Keratinocyte (primary cell): ENCODE measurements at places on chromosomes 3 and 15.

- H3K4me1 ChIP-seq: no peaks in the 10 kb centered on the region
- H3K36me3 ChIP-seq: no peaks in the 10 kb centered on the region
- H3K4me3 ChIP-seq: no peak overlapping the region
- no peak for DNase-seq
- H3K27ac ChIP-seq: no peak overlapping the region
Observed at GRCh38 chr3:64863226-64864212, 175.7 kb upstream of the ADAMTS9 start.

GRCh38 chr15:68061171-68061570, 7.1 kb downstream of the PIAS1 start:
- H3K36me3 ChIP-seq: no peaks in the 10 kb centered on the region
- DNase-seq: no peak
- H3K27me3 ChIP-seq: no peaks in the 10 kb centered on the region
- H3K4me1 ChIP-seq: peaks cover 19% of the 10 kb centered on the region
- no peak overlapping the region for H3K27ac ChIP-seq

- H3K27ac ChIP-seq: no peak overlapping the region
- DNase-seq: no peak
- no peak overlapping the region for H3K4me3 ChIP-seq
Observed at GRCh38 chr3:141796081-141796888, 33.1 kb downstream of the GRK7 start.

GRCh38 chr15:40040293-40040635, 1.3 kb upstream of the SRP14 start:
- H3K4me3 ChIP-seq: peak overlapping the region; percentile 18
- H3K36me3 ChIP-seq: peaks cover 2% of the 10 kb centered on the region
- DNase-seq: no peak
- H3K27ac ChIP-seq: no peak overlapping the region

GRCh38 chr15:80878242-80878866, 99.2 kb downstream of the CEMIP start:
- DNase-seq: no peak
- no peak overlapping the region for H3K4me3 ChIP-seq
- H3K36me3 ChIP-seq: no peaks in the 10 kb centered on the region
- H3K4me1 ChIP-seq: no peaks in the 10 kb centered on the region

DNA sequence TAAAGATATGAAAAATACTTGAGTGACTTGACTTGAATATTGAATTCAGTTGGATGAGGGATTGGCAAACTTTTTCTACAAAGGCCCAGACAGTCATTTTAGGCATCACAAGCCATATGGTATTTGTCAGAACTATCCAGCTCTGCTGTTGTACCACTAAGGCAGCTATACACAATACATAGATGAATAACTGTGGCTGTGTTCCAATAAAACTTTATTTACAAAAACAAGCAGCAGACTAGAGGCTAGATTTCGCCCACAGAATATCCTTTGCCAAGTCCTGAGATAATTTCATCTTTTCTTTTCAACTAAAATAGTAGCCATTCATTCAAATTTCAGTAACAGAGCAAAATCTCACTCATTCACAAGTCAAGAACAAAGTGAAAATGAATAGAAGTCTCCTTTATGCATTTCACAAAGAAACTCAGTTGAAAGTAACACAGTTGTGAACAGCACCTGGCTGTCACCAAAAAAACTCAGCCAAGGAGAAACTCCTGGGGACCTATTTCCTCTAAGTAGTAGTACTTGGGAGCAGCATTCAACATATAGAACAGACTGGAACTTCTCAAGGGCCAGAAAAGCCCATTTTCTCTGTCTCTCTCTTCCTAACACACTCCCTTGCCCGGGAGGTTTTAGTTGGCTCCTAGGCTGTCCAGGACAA, 56.3 kb downstream of the OSBPL10 start:
- H3K27me3 ChIP-seq: no peaks in the 10 kb centered on the region
- no peak overlapping the region for H3K4me3 ChIP-seq
- DNase-seq: no peak
- no peaks in the 10 kb centered on the region for H3K36me3 ChIP-seq
- no peaks in the 10 kb centered on the region for H3K4me1 ChIP-seq

DNA sequence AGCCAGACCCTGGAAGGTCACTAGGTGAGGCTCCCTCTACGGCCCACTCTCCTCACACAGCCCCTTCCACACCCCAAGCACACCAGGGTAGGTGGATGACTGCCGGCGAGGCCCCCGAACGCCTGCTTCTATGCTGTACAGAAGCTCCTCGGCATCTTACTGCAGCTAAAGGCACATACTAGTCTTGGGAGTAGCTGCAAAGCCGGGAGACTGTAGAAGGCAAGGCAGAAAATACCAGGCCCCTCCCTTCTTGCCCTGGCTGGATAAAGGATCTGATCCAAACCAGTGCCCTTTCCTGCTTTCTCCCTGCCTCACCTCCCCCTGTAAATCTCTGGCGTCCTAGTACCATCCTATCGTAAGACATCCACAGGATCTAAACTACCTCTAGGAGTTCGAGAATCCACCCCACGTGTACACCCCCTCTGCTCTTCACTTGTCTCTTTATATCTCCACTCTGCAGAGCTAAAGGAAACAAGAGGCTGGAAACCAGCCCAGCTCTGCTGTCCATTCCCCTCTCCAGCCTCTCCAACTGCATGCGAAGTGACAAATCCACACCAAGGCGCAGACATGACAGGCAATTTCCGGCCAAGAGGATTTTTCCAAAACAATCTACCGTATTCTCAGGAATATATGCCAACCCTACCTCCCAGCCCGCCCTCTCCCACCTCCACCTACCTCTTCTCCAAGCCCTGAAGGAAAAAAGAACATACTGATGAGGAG, 11.8 kb downstream of the TNK2 start:
- H3K36me3 ChIP-seq: no peaks in the 10 kb centered on the region
- H3K4me3 ChIP-seq: peak overlapping the region; percentile 70
- no peak for DNase-seq
- H3K27me3 ChIP-seq: no peaks in the 10 kb centered on the region

GRCh38 chr15:99371180-99372103, 120.2 kb downstream of the LRRC28 start:
- no peak for DNase-seq
- H3K36me3 ChIP-seq: no peaks in the 10 kb centered on the region
- H3K4me3 ChIP-seq: no peak overlapping the region

DNA sequence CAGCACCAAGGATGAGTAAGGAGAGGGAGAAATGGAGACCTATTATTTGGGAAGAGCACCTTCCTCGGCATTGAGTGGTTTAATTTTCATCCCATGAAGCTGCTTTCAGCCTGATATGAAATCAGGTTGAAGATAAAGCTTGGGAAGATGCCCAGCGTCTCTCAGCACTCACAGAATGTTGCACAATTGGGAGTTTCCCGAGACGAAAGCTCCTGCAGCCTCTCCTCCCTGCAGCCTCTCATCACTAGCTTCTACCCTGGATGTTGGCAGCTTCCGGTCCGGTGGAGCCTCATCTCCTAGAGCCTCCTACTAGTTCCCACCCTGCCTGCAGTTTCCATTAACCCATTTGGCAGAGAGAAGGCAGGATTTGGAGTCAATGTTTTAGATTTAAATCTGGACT, 40.3 kb downstream of the EDEM1 start:
- no peak overlapping the region for H3K27ac ChIP-seq
- no peak overlapping the region for H3K4me3 ChIP-seq
- no peaks in the 10 kb centered on the region for H3K36me3 ChIP-seq
- peaks cover 13% of the 10 kb centered on the region for H3K27me3 ChIP-seq

GRCh38 chr3:63390710-63391230, 112.7 kb downstream of the SYNPR start:
- no peaks in the 10 kb centered on the region for H3K36me3 ChIP-seq
- H3K4me3 ChIP-seq: no peak overlapping the region
- H3K27me3 ChIP-seq: no peaks in the 10 kb centered on the region
- H3K27ac ChIP-seq: no peak overlapping the region

DNA sequence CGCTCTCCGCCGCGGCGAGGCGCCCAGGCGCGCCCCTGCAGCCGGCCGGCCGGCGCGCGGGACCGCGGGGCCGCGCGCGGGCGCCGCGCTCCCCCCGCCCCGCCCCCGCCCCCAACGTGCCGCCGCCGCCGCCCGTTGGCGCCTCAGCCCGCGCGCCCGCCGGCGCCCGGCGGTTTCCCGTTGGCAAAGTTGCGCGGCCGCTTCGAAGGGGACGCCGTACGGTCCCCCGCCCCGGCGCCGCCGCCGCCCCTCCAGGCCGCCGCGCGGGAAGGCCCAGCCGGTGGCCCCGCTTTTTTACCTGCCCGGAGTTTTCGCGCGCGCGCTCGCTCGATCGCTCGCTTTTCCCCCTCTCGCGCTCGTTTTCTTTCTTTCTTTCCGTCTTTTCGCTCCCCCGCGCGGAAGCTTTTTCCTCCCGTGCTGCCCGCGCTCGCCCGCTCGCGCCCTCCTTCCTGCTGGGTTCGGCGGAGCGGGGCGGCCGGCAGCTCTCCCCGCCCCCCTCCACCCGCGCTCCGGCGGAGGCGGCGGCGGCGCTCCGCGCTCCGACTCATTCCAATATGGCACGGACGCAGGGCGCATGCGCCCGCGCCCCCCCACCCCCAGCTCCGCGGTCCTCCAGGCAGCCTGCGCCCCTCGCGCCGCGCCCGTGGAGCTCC, at the start of gene SFMBT1:
Gene SFMBT1, minus strand, starts transcription at position 556 of the 653 bp plus-strand sequence. CDS start 76,945 bp downstream, outside the sequence.
- peak within 1 kb of the TSS; percentile 45 for H3K27ac ChIP-seq
- peaks cover 8% of the 10 kb centered on the region for H3K27me3 ChIP-seq

- peaks cover 12% of the 10 kb centered on the region for H3K27me3 ChIP-seq
- no peak within 1 kb of the TSS for H3K27ac ChIP-seq
- H3K36me3 ChIP-seq: no peaks in the 10 kb centered on the region
- H3K4me3 ChIP-seq: peak within 1 kb of the TSS; percentile 28
Observed at GRCh38 chr3:119702530-119703527, at the start of gene CFAP91. TSS of gene CFAP91 (plus strand) at chr3:119703022. CDS start at chr3:119703099, 77 bp downstream.

GRCh38 chr3:15634671-15635070, 33.1 kb downstream of the BTD start:
- peaks cover 35% of the 10 kb centered on the region for H3K4me1 ChIP-seq
- H3K36me3 ChIP-seq: no peaks in the 10 kb centered on the region
- no peak overlapping the region for H3K4me3 ChIP-seq
- H3K27ac ChIP-seq: no peak overlapping the region

DNA sequence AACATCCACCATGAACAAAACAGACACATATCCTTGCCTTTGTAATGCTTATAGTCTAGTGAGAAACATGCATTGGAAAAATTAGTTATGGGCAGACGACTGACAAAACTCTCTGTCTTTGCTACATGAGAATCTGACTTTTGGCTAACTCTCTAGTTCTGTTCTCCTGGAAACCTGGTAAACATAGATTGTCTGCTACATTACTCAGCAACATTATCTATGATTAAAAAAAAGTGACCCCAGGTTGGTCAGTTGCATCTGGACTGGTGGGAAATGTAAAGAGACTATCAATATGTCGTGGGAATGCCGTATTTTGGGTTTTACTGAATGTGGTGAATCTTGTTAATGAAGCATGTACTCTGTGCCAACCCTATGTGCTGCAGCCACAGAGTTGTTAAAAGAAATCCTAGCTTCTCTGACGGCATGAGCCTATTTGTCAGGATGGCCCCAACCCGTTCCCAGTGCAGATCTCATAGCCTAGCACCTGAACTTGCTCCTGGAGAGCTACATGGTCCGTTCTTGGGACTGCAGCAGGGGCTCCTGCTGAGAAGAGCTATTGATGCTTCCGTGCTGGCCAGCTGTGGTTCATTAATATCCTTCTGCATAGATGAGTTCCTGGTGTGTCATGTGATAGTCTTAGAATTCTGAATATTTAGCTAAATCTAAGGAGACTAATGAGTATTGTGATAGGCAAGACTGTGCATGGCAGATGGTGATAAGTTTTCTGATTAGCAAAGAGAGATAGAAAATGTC, 311.7 kb upstream of the ZNF717 start:
- H3K27me3 ChIP-seq: no peaks in the 10 kb centered on the region
- H3K4me1 ChIP-seq: no peaks in the 10 kb centered on the region
- H3K36me3 ChIP-seq: no peaks in the 10 kb centered on the region
- H3K27ac ChIP-seq: no peak overlapping the region

DNA sequence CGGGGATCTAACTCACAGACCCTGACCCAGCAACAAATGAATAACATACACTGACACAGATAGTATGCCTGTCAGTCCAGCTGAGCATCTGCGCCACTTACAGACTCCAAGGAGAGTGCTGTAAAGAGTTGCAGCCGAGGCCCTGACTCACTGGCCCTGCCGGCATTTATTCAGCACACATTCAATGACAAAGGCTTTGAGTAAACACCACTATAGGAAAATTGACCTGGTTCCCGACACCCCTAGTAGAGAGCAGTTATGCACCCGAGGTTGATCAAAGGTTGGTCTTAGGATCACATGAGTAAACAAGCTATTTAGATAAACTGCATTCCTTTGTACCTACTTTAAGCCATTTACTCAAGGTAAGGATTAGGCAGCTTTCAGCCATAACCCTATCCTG, 22.7 kb downstream of the LARS2 start:
- no peak overlapping the region for H3K4me3 ChIP-seq
- H3K27ac ChIP-seq: no peak overlapping the region
- H3K4me1 ChIP-seq: peaks cover 6% of the 10 kb centered on the region
- no peak for DNase-seq
- H3K27me3 ChIP-seq: no peaks in the 10 kb centered on the region

- peak overlapping the region; percentile 96 for H3K27ac ChIP-seq
- no peak overlapping the region for H3K4me3 ChIP-seq
- H3K27me3 ChIP-seq: no peaks in the 10 kb centered on the region
Observed at GRCh38 chr3:177449360-177450006, 252.2 kb upstream of the TBL1XR1 start.

DNA sequence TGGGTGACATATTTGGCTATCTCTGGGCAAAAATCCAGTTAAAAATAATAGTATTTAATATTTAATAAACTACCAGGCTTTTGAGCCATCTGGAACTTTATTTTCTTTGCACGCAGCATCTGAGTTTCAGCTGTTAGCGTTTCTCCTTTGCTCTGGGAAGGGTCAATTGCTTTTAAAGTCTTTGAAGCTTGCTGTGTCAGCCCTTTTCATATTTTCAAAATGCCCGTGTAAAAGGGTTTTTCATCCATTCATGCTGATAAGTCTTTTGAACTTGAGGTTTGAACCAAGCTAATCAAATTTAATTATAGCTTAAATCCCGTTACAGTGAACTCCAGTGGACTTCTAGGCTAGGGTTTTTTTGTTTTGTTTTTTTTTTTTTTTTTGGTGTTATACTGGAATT, 79.1 kb downstream of the SLC25A26 start:
- H3K27ac ChIP-seq: no peak overlapping the region
- no peaks in the 10 kb centered on the region for H3K27me3 ChIP-seq
- H3K4me1 ChIP-seq: no peaks in the 10 kb centered on the region
- no peak overlapping the region for H3K4me3 ChIP-seq
- H3K36me3 ChIP-seq: no peaks in the 10 kb centered on the region

- H3K27me3 ChIP-seq: no peaks in the 10 kb centered on the region
- H3K27ac ChIP-seq: no peak overlapping the region
- DNase-seq: no peak
Observed at GRCh38 chr3:180175572-180175971, 138.8 kb upstream of the PEX5L start.
